ENCODE measurements at places on chromosomes 4 and X. TPM values are rescaled to one million over a fixed set of nuclear protein-coding genes. Genes with fewer than 3 reads are reported as not detected.
A peak's percentile ranks its signal among the peaks of the same experiment; 100 is the strongest.

- H3K4me1 ChIP-seq = peaks cover 17% of the 10 kb centered on the region
- no peaks in the 10 kb centered on the region for H3K36me3 ChIP-seq
- H3K27ac ChIP-seq = peak overlapping the region; percentile 94
- peak overlapping the region; percentile 89 for H3K4me3 ChIP-seq
Measured at GRCh38 chr4:184475096-184475461, 729 bp upstream of the IRF2 start.

DNA sequence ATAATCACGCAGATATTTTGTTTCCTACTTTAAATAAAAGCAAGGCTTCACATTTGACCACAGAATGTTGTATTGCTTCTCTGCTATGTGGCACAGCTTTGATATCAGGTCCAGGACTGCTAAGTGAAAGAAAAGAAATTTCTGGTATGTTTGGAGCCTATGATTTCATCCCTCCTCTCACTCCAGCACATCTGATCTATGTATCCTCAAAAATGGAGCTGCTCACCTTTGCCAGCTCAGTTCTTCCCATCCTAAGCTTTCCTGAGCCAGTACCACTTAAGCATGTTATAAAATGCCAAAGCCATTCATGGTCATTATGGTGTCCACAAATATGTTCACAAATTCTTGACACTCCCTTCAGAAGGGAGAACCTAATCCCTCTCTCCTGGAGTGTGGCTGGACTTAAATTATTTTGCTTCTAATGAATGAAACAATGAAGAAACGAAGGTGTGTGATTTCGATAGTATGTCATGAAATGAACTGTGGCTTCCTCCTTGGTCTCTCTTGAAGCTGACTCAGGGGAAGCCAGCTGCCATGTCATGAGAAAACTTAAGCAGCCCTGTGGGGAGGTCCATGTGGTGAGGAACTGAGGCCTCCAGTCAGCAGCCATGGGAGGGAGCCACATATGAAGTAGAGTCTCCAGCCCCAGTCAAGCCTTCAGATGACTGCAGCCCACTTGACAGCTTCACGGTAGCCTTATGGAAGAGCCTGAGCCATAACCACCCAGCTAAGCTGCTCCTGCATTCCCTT, 207.7 kb downstream of the MGST2 start:
- H3K27me3 ChIP-seq = no peaks in the 10 kb centered on the region
- no peak for DNase-seq
- peaks cover 14% of the 10 kb centered on the region for H3K4me1 ChIP-seq
- H3K4me3 ChIP-seq = no peak overlapping the region
- H3K27ac ChIP-seq = no peak overlapping the region

DNA sequence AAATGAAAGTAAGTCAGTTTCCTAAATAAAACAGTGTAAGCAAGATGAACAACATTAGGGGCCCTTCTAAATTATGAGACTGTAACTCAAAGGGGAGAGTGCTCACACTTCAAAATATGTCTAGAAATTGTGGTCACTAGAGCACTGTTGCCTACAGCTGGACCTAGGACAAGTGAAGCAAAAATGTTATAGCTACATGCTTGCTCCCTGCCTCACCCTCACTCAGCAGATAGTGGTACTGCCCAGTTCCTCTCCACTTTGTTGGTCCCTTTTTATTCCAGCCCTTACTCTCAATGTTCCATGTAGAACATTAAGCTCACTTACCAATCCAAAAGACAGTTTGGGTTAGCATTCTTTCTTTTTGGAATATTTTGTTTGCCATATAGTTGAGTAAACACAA, 147.3 kb downstream of the GRIA3 start:
- DNase-seq = no peak
- H3K27ac ChIP-seq = no peak overlapping the region
- no peaks in the 10 kb centered on the region for H3K27me3 ChIP-seq
- H3K4me3 ChIP-seq = no peak overlapping the region

GRCh38 chr4:103415801-103416200, 217.7 kb upstream of the CENPE start:
- H3K4me3 ChIP-seq = no peak overlapping the region
- no peaks in the 10 kb centered on the region for H3K36me3 ChIP-seq
- H3K4me1 ChIP-seq = no peaks in the 10 kb centered on the region
- DNase-seq = peak; percentile 25

DNA sequence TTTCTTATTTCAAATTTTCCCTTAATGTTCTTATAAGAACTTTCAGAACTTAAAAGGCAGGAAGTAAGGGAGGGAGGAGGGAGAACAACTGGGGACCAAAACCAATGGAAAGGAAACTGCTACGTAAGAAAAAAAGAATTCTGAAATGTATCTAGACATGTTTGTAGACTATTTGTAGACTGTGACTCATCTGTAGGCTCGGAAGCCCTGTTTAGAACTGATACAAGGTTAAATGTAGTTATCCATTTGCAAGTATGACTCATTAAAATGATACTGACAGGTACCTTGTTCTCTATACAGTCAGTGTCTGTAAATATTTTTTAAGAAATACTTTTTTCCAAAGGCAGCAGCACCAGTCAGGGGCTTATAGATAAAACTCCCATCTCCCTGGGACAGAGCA, 202.0 kb downstream of the DHX15 start:
- H3K4me1 ChIP-seq = peaks cover 8% of the 10 kb centered on the region
- H3K4me3 ChIP-seq = no peak overlapping the region
- H3K36me3 ChIP-seq = peaks cover 7% of the 10 kb centered on the region
- no peaks in the 10 kb centered on the region for H3K27me3 ChIP-seq
- H3K27ac ChIP-seq = no peak overlapping the region

DNA sequence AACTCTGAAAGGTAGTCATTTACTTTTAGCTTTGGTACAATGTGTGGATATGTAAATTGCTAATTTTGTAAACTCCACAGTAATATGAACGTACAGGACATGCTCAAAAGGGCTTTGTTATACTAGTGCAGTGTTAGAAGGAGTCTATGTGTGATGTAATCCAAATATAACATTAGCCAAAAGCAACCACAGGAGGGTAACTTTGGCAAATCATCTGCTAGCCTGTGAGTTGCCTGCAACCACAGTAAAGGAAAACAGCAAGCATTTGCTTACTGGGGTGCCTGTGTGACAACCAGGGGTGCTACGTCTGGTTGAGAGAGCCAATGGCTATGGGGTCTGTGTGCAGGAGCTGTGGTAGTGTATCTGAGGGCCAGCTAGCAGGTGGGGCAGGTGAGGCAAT, 245.8 kb downstream of the ADAMTS3 start:
- no peak for DNase-seq
- H3K36me3 ChIP-seq = no peaks in the 10 kb centered on the region
- no peak overlapping the region for H3K4me3 ChIP-seq
- H3K27me3 ChIP-seq = peaks cover 8% of the 10 kb centered on the region

- no peak overlapping the region for H3K4me3 ChIP-seq
- H3K4me1 ChIP-seq = peaks cover 6% of the 10 kb centered on the region
- DNase-seq = no peak
- H3K27me3 ChIP-seq = no peaks in the 10 kb centered on the region
Measured at GRCh38 chr4:2217726-2218125, 24.2 kb downstream of the HAUS3 start.

DNA sequence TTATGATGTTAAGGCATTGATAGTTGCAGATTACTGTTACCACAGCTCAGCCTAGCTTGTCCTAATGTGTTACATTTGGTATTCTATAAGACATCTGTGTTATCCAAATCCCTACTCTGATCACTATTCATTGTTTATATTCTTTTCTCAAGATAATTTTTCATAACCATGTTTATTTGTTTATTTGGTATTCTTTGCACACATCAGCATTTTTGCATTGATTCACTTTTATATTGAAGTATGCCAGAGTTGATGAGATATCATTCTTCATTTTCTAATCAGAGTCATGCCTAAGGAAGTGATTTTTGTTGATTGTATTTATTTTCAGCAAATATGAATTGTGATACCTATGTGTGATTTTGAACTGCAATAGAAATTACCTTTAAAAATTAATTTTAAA, 61.2 kb upstream of the PDHA2 start:
- no peaks in the 10 kb centered on the region for H3K27me3 ChIP-seq
- no peak overlapping the region for H3K27ac ChIP-seq
- DNase-seq = no peak
- H3K4me3 ChIP-seq = no peak overlapping the region
- no peaks in the 10 kb centered on the region for H3K4me1 ChIP-seq
- H3K36me3 ChIP-seq = no peaks in the 10 kb centered on the region

DNA sequence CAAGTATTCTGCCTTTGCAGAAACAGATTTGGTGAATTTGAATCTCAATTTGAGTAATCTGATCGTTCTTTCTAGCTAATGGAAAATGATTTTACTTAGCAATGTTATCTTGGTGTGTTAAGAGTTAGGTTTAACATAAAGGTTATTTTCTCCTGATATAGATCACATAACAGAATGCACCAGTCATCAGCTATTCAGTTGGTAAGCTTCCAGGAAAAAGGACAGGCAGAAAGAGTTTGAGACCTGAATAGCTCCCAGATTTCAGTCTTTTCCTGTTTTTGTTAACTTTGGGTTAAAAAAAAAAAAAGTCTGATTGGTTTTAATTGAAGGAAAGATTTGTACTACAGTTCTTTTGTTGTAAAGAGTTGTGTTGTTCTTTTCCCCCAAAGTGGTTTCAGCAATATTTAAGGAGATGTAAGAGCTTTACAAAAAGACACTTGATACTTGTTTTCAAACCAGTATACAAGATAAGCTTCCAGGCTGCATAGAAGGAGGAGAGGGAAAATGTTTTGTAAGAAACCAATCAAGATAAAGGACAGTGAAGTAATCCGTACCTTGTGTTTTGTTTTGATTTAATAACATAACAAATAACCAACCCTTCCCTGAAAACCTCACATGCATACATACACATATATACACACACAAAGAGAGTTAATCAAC, 15.3 kb downstream of the PLP1 start:
- H3K4me1 ChIP-seq = peaks cover 21% of the 10 kb centered on the region
- H3K36me3 ChIP-seq = no peaks in the 10 kb centered on the region
- DNase-seq = no peak
- H3K27me3 ChIP-seq = no peaks in the 10 kb centered on the region

GRCh38 chr4:113474017-113474416, 287.5 kb downstream of the CAMK2D start:
- no peaks in the 10 kb centered on the region for H3K27me3 ChIP-seq
- peak overlapping the region; percentile 16 for H3K4me3 ChIP-seq
- no peak for DNase-seq
- H3K27ac ChIP-seq = peak overlapping the region; percentile 79

- no peak overlapping the region for H3K27ac ChIP-seq
- H3K4me1 ChIP-seq = no peaks in the 10 kb centered on the region
- peaks cover 2% of the 10 kb centered on the region for H3K36me3 ChIP-seq
- no peak for DNase-seq
- no peak overlapping the region for H3K4me3 ChIP-seq
Measured at GRCh38 chr4:173360587-173361221, 10.1 kb upstream of the SAP30 start.

DNA sequence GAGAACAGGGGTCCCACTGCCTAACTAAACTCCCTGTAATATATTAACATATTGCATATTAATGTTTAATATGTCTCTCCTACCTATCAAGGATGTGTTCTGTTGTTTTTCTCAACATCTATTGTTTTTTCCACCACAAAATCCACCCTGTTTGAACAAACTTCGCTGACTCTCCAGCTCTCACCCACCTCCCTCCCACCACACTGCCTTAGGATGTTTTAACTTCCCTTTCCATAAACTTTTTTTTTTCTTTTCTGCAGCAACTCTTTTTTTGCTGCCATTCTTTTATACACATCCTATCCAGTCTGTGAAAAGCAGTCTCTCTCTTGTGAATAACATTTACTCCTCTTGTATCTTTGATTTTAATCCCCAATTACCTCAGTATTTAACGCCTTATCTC, 226.1 kb downstream of the PCDH7 start:
- no peak for DNase-seq
- peaks cover under 1% of the 10 kb centered on the region for H3K36me3 ChIP-seq
- H3K4me3 ChIP-seq = no peak overlapping the region
- peak overlapping the region; percentile 62 for H3K27ac ChIP-seq
- no peaks in the 10 kb centered on the region for H3K27me3 ChIP-seq
- H3K4me1 ChIP-seq = peaks cover 42% of the 10 kb centered on the region

GRCh38 chrX:135477576-135477975, 42.9 kb upstream of the INTS6L start:
- no peaks in the 10 kb centered on the region for H3K4me1 ChIP-seq

GRCh38 chr4:95209927-95210326, 338.8 kb downstream of the UNC5C start:
- no peak overlapping the region for H3K27ac ChIP-seq
- H3K27me3 ChIP-seq = no peaks in the 10 kb centered on the region
- no peak for DNase-seq
- peaks cover 13% of the 10 kb centered on the region for H3K4me1 ChIP-seq

DNA sequence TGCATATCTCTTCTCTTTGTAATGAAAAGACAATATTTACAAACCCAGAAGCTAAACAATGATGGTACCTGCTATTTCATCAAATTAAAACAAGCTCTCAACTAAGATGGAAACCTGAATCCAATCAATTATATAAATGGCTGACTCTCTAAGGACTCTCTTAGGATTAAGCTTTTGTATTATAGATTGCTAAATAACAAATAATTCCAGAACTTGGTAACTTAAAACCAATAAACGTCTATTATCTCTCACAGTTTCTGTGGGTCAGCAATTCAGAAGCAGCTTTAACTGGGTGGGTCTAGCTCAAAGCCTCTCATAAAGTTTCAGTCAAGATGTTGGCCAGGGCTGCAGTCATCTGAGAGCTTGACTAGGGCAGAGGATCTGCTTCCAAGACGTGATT, 12.4 kb downstream of the PHKA2 start:
- no peak overlapping the region for H3K4me3 ChIP-seq
- no peaks in the 10 kb centered on the region for H3K27me3 ChIP-seq
- DNase-seq = no peak
- no peaks in the 10 kb centered on the region for H3K4me1 ChIP-seq
- no peaks in the 10 kb centered on the region for H3K36me3 ChIP-seq
- H3K27ac ChIP-seq = no peak overlapping the region

GRCh38 chr4:117596917-117597480, 437.3 kb upstream of the NDST3 start:
- H3K36me3 ChIP-seq = peaks cover 1% of the 10 kb centered on the region
- peaks cover 3% of the 10 kb centered on the region for H3K4me1 ChIP-seq
- DNase-seq = no peak
- H3K4me3 ChIP-seq = no peak overlapping the region

The DCHS2 gene
- total RNA-seq = not detected

The USP17L12 gene
- not detected for total RNA-seq

The MAPK10 gene
- total RNA-seq = 75.6 TPM

The COL4A5 gene
- 211 TPM for total RNA-seq

The GABRG1 gene
- not detected for total RNA-seq

The ODAM gene
- not detected for total RNA-seq

The BDH2 gene
- 27.5 TPM for total RNA-seq

The SLITRK4 gene
- total RNA-seq = 2.1 TPM

Measured in chondrocyte (in vitro differentiated cells).